ENCODE measurements at places on chromosomes 7 and 10.

- DNase-seq, result no peak
Observed at GRCh38 chr10:75465450-75465827, 34.0 kb downstream of the LRMDA start.

DNA sequence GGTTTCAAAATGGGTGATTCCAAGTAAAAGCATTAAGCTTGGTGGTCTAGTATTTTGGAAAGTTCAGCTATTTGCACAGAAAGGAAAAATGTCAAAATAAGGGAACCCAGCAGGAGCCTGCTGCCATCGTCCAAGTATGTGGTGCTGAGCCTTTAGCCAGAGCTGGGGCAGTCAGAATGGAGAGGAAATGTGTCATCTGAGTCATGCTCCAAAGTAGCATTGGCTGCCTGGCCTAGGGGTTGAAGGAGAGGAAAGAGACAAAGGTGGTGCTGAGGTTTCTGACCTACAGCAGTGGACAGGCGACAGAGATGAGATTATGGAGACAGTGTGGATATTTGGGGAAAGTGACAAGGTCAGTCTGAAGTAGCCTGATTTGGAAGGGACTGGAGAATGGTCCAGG is 103.9 kb downstream of the PLCE1 start:
- no peak for DNase-seq

DNA sequence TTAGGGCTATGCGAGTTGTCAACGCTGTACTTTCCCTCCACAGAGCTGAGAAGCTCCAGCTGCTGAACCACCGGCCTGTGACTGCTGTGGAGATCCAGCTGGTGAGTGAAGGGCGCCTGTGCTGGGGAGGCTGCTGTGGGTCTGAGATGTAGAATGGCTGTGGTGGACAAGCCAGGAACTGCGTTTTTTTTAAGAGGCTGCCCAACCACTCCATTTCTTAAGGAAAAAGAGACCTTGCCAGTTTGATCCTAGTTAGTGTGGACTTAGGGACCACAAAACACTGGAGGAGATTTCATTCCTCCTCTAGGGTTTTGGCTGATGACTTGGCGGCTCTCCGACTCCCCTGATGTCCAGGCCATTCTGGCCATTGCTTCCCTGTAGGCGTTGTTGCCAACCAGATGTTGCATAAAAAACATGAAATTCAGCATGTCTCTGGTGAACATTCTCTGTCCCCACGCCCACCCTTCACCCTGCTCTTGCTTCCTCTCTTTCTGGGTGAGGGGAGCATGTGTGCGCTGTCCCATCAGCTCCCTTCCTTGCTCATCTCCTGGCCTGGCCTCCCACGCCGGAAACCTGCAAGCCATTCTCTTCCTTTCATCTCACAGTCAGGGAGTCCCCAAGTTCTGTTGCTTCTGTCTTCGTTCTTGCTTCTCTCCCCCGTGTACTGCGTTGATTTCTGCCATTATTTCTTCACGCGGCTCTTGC is 30.9 kb downstream of the CRCP start:
- DNase-seq, result no peak

DNA sequence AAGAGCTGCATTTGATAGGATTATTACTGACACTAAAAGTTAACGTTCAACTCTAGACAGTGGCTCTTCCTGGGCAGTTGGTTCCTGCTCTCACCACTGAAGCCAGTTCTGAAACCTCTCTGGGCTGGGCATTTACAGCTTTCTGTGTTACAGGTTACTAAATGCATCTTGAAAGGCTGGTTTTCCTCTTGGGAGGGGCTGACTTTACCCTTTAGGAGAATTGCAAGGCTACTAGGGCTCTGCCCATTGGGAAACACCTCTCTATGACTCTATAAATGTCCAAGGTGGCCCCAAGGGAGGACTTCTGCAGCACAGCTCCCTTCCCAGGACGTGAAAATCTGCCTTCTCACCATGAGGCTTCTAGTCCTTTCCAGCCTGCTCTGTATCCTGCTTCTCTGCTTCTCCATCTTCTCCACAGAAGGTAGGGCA is at the start of gene GPR15LG:
Gene GPR15LG, plus strand, starts transcription at position 301 of the 429 bp plus-strand sequence. Its CDS starts 51 bp downstream, at position 352.
- no peak for DNase-seq

DNA sequence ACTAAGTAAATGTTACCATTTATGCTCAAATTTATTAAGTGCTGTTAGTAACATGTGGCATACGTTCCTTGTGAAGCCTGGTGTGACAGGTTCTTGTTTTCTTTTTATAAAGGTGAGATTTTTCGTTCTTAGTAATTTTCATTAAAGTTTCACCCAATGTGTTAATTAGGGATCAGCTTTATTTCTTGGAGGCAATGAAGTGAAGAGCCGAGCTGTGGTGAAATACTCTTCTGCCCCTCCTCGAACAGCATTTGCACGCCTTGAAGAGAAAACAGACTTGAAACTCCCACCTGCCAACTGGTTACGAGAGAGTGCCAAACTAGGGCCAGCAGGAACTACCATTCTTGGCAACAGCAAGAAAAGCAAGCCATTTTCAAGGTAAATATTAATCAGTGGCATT is 1.5 kb downstream of the EDRF1 start:
- DNase-seq, result no peak

GRCh38 chr10:99370993-99371392 is 41.8 kb downstream of the CNNM1 start:
- no peak for DNase-seq

- DNase-seq, result no peak
Observed at GRCh38 chr7:146499970-146500369, 383.4 kb downstream of the CNTNAP2 start.

- no peak for DNase-seq
Observed at GRCh38 chr7:132941905-132942304, 140.0 kb downstream of the CHCHD3 start.

GRCh38 chr10:79494871-79495705 is 17.2 kb upstream of the EIF5AL1 start:
- DNase-seq, result no peak

GRCh38 chr10:75546004-75546403 is 114.6 kb downstream of the LRMDA start:
- DNase-seq, result no peak

- DNase-seq, result no peak
Observed at GRCh38 chr10:102222797-102223196, 3.3 kb upstream of the ELOVL3 start.

DNA sequence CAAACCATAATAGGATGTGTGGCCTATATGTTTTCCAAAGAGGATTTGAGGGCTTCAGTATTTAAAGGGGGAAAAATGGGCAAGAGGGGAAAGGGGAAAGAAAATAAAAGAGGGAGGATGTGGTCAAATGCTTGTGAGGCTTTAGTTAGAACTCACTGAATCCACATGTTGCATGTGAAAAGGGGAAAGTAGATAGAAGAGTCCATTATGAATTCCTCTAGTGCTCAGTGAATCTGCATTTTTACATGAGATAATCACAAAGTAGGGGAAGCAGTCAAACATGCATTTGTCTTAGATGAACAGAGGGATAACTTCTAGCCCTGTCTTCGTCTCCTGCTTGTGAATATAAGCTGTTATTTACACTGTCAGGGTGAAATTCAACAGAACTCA is 24.6 kb upstream of the AKAP9 start:
- no peak for DNase-seq
